DMS79 (cell line): ENCODE measurements at places on chromosomes 4 and X.

- DNase-seq = no peak
Observed at GRCh38 chr4:19026281-19026680, 1004.7 kb upstream of the LCORL start.

DNA sequence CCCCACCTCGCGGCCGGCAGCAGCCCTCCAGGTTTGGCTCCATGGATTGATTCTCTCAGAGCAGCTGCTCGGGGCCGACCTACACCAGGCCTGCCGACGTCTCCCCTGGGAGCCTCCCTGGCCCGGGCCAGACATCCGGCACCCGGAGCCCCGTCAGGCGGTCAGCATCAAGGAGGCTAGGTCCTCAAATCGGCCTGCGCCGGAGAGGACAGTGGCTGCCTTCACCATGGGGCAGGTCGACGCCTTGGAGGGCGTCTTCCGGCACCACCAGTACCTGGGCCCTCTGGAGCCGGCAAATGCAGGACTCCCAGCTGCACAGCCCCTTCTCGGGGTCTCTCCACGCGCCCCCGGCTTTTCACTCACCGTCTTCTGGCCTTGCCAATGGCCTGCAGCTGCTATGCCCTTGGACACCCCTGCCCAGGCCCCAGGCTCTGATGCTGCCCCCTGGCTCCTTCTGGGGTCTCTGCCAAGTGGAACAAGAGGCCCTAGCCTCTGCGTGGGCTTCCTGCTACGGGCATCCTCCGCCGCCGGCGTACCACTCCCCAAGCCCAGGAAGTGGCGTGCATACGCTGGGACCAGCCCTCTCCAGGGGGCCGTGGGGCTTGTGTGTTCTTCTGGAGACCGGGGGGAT lies 341.8 kb downstream of the MAGEB5 start:
- DNase-seq = no peak

DNA sequence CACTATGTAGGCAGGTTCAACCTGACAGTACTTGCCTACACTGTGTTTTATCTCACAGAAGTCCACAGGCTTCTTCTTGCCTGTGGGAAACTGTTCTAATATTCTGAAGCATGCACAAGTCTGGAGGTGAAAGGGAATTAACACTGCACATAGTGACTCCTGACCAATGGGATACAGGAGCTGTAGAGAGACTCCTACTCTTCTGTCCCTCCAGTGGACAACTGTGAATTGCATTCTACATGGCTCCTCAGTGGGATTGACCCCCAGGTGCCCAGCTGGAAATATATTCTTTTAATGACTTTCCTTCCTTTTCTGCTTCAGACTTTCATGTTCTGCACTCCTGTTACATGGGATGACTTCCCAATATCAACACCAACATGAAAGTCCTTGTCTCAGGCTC lies 8.2 kb upstream of the YIPF6 start:
- DNase-seq = no peak

DNA sequence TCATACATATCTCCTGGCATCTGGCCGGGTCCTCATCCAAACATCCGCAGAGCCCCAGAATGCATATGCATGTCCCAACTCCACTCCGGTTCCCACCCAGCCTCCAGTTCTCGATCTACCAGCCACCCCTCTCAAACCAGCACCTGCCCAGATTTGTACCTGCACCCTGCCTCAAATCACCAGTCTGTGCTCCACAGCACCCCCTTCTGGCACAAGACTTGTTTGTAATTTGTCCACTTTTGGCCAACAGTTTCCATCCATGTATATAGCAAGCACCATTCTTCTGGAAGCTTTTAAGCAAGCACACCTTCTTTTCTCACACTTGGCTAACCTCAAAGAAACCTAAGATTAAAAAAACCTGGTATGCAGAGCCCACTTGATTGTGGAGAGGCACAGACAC lies 644.1 kb downstream of the MID1IP1 start:
- no peak for DNase-seq

- DNase-seq = no peak
Observed at GRCh38 chr4:107689912-107690587, 30.0 kb downstream of the PAPSS1 start.

GRCh38 chr4:165834116-165834515 lies 38.9 kb upstream of the TLL1 start:
- no peak for DNase-seq

DNA sequence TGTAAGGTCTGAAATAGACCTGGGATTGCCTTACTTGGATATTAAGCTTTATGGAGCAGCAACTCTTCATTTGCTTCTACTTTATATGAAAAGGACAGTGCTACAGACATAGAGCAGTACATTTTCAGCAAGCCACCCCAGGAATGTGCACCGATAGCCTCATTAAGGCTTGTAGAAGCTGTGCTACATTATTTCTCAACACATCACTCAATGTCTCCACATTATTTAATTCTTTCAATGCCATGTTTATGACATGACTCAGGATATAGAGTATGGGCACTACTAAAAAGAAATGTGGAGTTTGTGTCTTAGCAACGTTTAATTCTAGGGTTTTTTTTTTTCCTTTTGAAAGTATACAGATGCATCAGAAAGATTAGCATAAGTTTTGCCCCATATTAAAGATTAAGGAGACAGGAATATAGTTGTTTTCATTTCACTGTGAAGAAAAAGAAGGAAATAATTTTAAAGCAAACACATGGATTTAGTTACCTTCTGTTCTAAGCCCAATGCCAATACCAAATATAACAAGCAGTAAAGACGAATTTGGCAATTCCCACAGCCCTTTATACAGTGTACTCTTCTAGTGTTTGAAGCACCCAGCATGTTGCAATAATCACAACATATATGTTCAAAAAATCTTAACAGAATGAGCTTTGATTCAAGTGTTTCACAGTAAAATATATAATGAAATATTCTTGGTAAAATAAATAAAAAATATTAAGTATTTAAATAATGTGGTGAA lies 2140.1 kb upstream of the AGA start:
- no peak for DNase-seq

- DNase-seq = no peak
Observed at GRCh38 chr4:17562157-17562556, 14.8 kb upstream of the LAP3 start.

GRCh38 chr4:116480546-116480945 lies 604.8 kb downstream of the TRAM1L1 start:
- DNase-seq = no peak

GRCh38 chrX:124737771-124738170 lies 391.4 kb downstream of the SH2D1A start:
- DNase-seq = no peak

- DNase-seq = no peak
Observed at GRCh38 chr4:152328582-152328981, 207.3 kb downstream of the FBXW7 start.

- DNase-seq = no peak
Observed at GRCh38 chr4:25030277-25031076, at the start of gene LGI2. TSS of gene LGI2 (minus strand) at chr4:25030946. CDS start at chr4:25030693, 253 bp downstream.

DNA sequence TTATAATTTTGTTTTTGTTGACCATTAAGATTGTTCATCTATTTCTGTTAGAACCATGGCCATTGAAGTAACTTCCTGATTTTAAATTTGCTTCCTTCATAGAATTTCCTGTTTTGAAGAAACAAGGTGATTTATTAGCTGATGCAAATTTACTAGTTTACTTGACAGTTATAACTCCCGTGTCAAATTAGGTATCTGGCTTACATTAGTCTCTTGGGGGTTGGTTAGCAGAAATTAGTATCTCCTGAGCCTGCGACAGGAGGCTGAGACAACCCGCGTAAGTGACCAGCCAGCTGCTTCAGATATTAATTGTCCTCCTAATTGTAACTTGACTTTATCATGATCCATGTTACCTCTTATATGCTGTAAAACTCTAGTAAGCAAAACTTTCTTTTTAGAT lies 154.3 kb downstream of the CFAP299 start:
- no peak for DNase-seq
